ENCODE measurements at places on chromosomes 11 and 22. TPM values are rescaled to one million over a fixed set of nuclear protein-coding genes. Genes with fewer than 3 reads are reported as not detected.

DNA sequence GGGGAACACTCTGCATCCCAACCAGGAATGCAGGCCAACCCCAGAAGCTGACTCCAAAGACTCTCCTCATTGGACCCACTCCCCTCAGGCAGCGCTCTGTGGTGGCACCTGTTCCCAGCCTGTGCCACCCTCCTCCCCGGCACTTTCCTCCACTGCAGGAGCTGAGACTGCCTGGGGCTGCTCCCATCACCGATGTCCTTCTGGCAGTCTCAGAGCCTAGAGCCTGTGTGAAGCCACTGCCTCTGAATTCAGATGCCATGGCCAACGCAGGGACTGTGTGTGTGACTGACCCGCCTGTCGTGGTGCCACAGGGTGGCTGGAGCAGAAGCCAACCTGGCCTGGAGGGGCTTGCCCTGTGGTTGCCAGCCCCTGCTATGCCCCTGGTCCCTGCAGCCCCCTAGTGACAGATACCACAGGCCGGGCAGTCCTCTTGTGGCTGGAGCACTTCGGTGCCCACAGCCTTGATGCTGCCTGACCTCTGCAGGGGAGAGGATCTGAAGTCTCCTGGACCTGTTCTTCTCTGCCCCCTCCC lies 43.2 kb downstream of the TBX1 start:
- H3K27ac ChIP-seq = no peak overlapping the region
- H3K27me3 ChIP-seq = no peaks in the 10 kb centered on the region
- no peak overlapping the region for H3K4me3 ChIP-seq
- DNase-seq = no peak

DNA sequence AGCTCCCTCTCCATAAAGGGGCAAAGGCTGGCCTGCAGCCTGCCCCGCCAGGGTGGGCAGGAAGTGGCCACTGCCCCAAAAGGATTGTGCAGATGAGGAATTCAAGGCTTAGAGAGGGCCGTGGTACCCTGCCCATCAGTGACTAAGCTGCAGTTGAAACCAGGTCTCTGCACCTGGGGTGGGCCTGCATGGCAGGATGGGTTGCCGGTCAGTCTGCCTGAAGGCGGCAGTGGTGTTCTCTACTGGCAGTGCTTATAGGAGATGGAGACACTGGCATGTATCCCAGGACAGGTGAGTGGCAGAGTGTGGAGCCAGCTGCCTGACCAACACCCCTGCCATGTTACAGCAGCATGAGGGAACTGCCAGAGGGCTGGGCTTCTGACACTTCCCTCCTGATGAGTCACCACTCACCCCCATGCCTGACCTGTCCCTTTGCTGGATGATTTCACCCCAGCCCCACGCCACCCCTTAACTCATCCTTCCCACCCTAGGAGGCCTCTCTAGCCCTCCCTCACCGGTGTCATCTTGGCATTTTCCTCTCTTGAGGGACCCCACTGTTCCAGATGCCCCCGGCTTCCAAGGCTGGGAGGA lies 70.2 kb upstream of the LMO1 start:
- H3K27me3 ChIP-seq = no peaks in the 10 kb centered on the region
- no peak overlapping the region for H3K4me3 ChIP-seq
- H3K27ac ChIP-seq = no peak overlapping the region
- no peaks in the 10 kb centered on the region for H3K36me3 ChIP-seq

GRCh38 chr22:28425211-28425610 lies 254.4 kb downstream of the TTC28 start:
- no peak for DNase-seq
- H3K36me3 ChIP-seq = no peaks in the 10 kb centered on the region
- no peaks in the 10 kb centered on the region for H3K27me3 ChIP-seq
- no peak overlapping the region for H3K27ac ChIP-seq
- H3K4me1 ChIP-seq = no peaks in the 10 kb centered on the region

DNA sequence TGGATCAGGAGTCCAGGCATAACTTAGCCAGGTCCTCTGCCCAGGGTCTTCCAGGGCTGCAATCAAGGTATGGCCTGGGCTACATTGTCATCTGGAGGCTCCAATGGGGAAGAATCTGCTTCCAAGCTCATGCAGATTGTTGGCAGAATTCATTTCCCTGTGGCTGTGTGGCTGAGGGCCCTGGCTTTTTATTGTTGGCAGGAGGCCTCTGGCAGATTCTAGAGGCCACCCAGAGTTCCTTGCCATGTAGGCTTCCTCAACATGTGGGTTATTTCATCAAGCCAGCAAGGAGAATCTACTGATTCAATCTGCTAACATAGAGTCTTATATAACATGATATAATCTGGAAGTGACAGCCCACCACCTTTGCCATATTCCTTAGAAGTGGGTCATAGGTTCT lies 16.4 kb upstream of the EP300 start:
- no peaks in the 10 kb centered on the region for H3K4me1 ChIP-seq
- H3K27ac ChIP-seq = no peak overlapping the region
- H3K36me3 ChIP-seq = no peaks in the 10 kb centered on the region
- H3K4me3 ChIP-seq = no peak overlapping the region
- no peak for DNase-seq

DNA sequence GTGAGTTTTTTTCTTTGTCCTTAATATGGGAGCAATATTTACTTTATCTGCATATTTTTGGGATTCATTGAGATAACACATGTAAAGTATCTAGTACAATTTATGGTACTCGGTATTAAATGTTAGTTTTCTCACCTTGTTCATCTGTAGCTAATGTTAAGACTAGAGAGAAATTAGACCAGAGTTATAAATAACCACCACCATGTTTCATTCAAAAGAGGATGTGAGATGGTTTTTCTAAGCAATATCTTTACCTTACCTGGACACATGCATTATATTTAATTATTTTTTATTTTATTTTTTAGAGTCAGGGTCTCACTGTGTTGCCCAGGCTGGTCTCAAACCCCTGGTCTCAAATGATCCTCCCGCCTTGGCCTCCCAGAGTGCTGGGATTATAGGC lies 18.4 kb downstream of the ARHGAP42 start:
- no peaks in the 10 kb centered on the region for H3K27me3 ChIP-seq
- H3K27ac ChIP-seq = no peak overlapping the region
- H3K4me3 ChIP-seq = no peak overlapping the region

DNA sequence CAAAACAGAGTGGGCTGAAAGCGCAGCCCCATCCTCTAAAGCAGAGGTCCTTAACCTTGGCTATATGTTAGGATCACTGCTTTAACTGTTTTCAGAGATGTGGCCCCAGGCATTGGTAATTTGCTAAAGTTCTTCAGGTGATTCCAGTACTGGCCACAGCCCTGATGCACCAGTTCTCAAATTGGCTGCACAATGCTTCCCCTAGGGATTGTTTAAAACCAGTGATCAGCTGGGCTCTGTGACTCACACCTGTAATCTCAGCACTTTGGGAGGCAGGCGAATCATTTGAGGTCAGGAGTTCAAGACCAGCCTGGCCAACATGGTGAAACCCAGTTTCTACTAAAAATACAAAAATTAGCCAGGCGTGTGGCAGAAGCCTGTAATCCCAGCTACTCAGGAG lies 8.4 kb upstream of the IRAG1 start:
- no peak for DNase-seq
- H3K4me3 ChIP-seq = no peak overlapping the region
- no peak overlapping the region for H3K27ac ChIP-seq
- H3K27me3 ChIP-seq = no peaks in the 10 kb centered on the region

DNA sequence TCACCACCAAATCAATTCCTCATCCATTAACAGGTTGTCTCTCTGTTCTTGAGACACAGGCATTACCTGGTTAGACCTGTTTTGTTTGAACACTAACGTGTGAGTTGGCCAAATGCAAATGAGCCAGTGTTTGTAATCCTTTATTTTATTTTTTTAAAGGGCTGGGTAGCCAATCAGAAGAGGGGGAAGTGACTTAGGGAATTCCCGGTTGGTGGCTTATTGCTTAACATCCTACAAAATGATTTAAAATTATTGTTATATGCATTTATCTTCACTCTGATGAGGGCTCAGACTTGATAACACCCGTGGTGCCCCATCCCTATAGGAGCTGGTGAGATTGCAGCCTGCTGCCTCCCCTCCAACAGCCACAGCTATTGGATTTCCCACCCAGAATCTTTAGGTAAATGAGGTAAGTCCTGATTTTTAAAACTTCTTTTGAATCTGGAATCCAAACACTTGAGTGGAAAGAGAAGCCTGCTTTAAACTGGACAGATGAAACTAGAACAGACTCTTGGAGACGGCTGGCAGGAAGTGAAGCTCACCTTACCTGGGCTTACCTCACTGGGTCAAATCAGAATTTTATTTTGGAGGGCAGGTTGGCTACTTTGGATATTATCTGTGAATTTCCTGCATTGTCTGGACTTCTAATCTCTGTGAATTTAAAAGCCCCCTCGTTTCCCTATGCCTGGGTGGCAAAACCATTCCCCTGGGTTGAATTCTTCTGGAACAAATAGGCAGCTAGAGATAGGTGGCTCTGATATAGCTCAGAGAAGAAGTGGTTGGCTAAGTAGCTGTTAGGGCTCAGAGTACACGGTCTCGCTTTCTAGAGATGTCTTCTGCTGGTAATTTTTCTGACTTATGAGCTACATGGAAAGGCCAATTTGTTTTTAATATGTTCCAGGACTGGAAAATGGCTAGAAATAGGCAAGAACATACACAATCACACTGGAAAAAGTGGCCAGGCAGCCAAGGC lies at the start of gene EHF:
Gene EHF, plus strand, starts transcription at position 274 of the 973 bp plus-strand sequence. CDS start 21,538 bp downstream, outside the sequence.
- no peak within 1 kb of the TSS for H3K4me3 ChIP-seq
- no peaks in the 10 kb centered on the region for H3K4me1 ChIP-seq

DNA sequence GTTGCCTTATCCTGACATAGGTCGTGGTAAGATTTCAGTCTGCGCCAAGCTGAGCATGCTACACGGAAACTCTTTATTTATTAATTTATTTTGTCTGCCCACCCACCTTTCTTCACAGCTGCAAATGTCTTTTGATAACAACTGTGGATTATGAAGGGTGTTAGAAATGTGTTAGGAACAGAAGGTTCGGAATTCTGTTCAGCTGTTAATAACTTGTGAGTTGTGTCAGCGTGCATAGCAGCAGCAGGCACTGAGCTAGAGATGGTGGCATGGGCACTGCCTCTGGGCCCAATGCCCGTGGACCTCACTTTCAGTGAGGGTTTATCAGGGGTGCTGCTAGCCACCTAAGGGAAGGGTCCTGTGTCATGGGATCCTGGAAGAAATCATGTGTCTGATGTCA lies 162.5 kb upstream of the NTM start:
- no peaks in the 10 kb centered on the region for H3K27me3 ChIP-seq
- no peak for DNase-seq
- no peak overlapping the region for H3K27ac ChIP-seq

DNA sequence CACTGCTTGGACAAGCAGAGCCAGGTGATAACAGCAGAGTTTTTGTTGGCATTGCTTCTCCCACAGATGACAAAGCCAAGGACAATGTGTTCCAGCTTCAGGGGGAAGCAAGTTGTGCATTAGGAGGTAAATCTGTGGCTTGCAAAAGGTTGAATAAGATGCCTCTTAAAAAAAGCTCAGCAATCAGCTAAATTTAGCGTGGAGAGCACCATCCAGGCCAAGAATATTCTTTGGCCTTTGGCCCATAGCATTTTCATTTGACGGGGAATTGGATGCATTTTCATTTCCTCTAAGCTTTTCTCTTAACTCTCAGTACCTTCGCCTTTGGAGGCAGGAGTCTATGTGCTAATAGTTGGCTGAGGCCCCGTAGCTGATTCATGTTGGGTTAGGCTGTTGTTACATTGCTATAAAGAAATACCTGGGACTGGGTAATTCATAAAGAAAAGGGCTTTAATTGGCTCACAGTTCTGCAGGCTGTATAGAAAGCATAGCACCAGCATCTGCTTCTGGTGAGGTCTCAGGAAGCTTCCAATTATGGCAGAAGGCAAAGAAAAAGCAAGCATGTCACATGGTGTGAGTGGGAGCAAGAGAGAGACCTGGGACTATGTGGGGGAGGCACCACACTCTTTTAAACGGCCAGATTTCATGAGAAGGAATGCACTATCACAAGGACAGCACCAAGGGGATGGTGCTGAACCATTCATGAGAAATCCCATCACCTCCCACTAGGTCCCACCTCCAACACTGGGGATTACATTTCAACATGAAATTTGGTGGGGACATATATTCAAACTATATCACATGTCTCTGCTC lies 350.1 kb upstream of the C11orf87 start:
- no peaks in the 10 kb centered on the region for H3K27me3 ChIP-seq
- no peaks in the 10 kb centered on the region for H3K4me1 ChIP-seq
- no peaks in the 10 kb centered on the region for H3K36me3 ChIP-seq
- peak overlapping the region; percentile 37 for H3K27ac ChIP-seq

DNA sequence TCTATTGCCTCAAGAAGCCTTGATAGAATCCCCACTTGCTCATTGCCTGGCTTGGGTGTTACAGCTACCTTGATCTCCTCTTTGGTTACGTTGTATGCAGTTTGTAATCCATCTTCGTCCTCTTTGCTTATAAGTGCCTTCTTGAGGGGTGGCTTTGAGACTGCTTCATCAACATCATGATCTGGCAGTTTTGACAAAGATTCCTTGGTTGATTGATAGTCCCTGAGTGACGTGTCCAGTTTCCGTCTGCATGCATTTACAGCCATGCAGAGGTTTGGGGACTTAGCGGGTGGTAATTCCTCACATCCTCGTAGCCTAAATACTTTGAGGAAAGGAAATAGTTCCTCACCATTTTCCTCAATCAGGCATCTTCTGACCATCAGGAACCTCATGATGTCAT lies 23.1 kb downstream of the NEU3 start:
- no peaks in the 10 kb centered on the region for H3K36me3 ChIP-seq
- H3K4me1 ChIP-seq = no peaks in the 10 kb centered on the region
- no peak for DNase-seq
- no peak overlapping the region for H3K27ac ChIP-seq
- no peak overlapping the region for H3K4me3 ChIP-seq

GRCh38 chr11:3799873-3800272 lies 2.5 kb upstream of the NUP98 start:
- no peaks in the 10 kb centered on the region for H3K36me3 ChIP-seq
- no peaks in the 10 kb centered on the region for H3K4me1 ChIP-seq
- DNase-seq = peak; percentile 9
- no peak overlapping the region for H3K27ac ChIP-seq
- H3K4me3 ChIP-seq = no peak overlapping the region

- H3K4me3 ChIP-seq = peak overlapping the region; percentile 6
- peaks cover 14% of the 10 kb centered on the region for H3K4me1 ChIP-seq
- DNase-seq = peak; percentile 63
- peak overlapping the region; percentile 92 for H3K27ac ChIP-seq
Measured at GRCh38 chr11:67369801-67370284, 3.6 kb downstream of the CLCF1 start.

- no peaks in the 10 kb centered on the region for H3K36me3 ChIP-seq
- no peaks in the 10 kb centered on the region for H3K27me3 ChIP-seq
- no peak for DNase-seq
- no peak overlapping the region for H3K4me3 ChIP-seq
Measured at GRCh38 chr22:32518381-32518780, 43.8 kb downstream of the FBXO7 start.

LYVE1 gene
- total RNA-seq = 154 TPM

ACCS gene
- total RNA-seq = 14.1 TPM

CDCA5 gene
- 0.30 TPM for total RNA-seq

IGLL1 gene
- total RNA-seq = not detected

GRM5 gene
- total RNA-seq = not detected

UPK2 gene
- total RNA-seq = not detected

KMT5B gene
- total RNA-seq = 108 TPM

TCN1 gene
- not detected for total RNA-seq

PAK1 gene
- 55.2 TPM for total RNA-seq
